GM04504 (cell line): ENCODE measurements at places on chromosomes 4 and X.

GRCh38 chr4:36269101-36269500 lies 12.3 kb upstream of the DTHD1 start:
- no peak for DNase-seq

GRCh38 chr4:90127706-90128345 lies 632 bp downstream of the CCSER1 start:
- no peak for DNase-seq

DNA sequence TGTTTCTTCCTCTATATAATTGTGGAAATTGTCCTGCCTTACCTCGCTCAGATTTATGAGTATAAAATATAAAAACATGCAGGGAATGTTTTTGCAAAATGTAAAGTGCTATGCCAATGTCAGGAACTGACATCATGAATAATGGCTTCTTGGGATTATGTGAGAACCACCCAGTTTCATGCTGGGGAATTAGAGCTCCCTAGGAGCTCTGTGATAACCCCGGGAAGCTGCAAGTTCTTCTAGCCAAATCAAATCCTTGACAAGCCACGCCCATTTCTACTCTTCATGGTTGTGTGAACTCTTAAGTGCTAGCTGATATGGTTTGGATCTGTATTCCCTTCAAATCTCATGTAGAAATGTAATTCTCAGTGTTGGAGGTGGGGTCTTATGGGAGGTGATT lies 85.9 kb upstream of the PAK3 start:
- no peak for DNase-seq

DNA sequence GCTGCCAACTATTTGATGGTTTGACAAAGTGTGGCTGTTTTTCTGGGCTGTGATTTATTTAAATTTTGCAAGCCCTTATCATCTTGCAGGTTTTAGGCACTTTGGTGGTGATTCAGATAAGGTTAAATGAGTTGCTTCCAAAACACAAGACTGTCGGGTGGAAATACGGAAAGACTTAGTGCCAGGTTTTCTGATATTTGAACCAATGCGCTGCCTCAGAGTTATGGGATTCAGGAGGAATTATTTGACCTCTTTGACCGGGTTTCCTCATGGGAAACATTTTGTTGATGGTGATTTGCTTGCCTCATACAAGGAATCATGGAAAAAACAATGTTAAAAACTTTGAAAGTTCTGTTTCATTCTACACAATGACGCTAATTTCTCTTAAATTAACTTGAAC lies 136.1 kb upstream of the MAP9 start:
- no peak for DNase-seq

- DNase-seq: no peak
These were observed 32.2 kb upstream of the TXLNG start for GRCh38 chrX:16754019-16754418.

DNA sequence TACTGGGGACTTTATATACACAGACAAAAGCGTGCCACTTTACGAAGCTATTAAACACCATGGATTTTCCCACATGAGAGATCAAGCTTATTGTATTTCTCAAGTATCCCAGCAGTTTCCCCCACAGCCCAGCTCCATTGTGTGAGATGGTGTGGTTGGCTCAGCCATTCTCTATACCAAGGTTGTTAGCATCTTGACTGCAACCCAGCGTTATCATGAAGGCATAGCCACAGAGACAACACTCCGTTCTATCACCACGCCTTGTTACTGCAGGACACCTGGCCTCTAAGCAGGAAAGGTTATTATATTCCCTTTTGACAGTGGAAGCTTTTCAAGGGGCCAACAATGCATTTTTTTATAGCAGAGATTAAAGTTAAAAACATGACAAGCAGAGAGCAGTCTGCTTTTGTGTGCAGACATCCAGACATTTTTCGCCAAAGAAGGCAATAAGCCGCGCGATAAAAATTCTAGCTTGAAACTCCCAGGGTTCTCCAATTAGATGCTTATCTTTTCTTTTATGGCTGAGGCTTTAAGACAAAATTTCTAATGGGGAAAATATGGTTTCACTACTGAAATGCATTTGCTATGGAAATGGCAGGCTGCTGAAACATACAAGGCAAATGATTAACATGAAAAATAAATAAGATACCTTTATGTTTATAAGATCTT lies 206.1 kb downstream of the MID1 start:
- DNase-seq: no peak

DNA sequence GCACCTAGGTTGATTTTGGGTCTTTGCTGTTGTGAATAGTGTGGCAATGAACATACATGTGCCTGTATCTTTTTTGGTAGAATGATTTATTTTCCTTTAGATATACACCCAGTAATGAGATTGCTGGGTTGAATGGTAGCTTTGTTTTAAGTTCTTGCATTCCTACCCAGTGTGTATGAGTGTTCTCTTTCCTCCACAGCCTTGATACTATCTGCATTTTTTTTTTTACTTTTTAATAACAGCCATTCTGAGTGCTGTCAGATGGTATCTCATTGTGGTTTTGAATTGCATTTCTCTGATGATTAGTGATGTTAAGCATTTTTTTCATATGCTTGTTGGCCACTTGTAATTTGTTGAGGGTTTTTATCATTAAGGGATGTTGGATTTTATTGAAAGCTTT lies 351.8 kb upstream of the GNPDA2 start:
- no peak for DNase-seq

DNA sequence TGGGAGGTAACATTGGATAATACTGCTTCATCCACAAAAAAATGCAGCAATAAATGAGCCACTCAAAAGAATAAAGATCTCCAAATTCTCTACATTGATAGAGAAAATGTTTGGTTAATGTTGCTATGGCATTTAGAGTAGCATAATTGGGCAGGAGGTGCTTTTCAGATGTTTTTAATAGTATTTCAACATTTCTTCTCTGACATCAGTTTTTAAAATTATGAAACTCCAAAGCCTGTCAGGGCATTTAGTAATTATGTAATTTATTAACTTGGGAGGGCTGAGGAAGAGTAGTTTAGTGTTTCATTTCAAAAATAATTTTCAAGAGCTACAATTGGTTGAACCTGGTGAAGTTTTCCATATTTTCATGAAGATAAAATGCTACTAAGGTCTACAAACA lies 211.3 kb upstream of the INTU start:
- no peak for DNase-seq
